ENCODE measurements at places on chromosomes 1 and 21.

DNA sequence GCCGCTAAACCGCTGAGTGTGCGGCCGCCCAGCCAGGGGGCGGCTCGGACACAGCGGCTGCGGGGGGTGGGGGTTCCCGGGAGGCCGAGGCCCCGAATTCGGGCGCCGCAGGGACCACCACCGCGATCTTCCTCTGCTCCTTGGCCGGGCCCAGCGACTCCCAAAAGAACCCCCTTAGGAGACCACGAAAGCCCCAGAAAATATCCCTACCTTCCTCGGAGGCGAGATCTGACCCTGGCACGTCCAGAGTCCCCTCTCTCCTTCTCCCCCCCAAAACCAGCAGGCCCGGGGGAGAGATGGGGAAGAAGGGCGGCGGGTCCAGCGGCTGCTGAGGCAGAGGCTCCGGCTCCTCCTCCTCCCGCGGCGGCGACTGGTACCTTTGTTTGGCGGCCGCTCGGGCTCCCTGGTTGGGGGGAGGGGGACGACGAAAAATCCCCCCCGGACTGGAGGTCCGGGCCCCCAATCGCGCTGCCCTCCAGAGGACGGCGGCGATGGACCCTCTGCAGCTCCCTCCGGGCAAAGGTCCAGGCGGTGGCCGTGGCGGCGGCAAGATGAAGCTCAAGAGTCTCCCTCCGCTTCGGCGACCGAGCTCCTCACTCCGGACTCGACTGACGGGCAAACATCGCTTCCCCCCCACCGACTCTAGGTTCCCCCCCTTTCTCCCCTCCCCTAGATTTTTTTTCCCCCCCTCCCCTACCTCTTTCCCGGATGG is at the start of gene ARID4B:
Gene ARID4B (minus strand): TSS at position 621 of the 712 bp plus-strand sequence. CDS start 1,260 bp downstream, outside the sequence.
- no peak for DNase-seq

- no peak for DNase-seq
These were observed 88.5 kb downstream of the UBE2U start for GRCh38 chr1:64291931-64292330.

DNA sequence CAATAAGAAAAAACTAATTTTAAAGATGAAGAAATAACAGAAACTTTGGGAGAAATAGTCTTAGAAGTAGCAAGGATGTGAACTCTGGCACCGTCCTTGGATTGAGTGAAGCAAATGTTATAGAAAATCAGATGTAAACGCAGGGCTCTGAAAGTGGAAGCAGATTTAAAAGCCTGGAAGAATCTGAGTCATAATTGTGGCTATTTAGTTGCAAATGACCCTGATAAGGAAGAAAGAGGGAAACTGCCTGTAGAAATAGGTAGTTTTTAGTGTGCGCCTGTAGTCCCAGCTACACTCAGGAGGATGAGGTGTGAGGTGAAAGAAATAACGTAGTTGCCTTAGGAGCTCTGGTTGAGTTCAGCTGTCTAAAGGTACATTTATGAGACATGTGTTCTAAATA is 101.0 kb downstream of the NGF start:
- no peak for DNase-seq

- no peak for DNase-seq
These were observed 6.2 kb downstream of the ADAMTSL4 start for GRCh38 chr1:150555198-150555970.

- no peak for DNase-seq
These were observed 229.7 kb upstream of the FMN2 start for GRCh38 chr1:239861985-239862384.

DNA sequence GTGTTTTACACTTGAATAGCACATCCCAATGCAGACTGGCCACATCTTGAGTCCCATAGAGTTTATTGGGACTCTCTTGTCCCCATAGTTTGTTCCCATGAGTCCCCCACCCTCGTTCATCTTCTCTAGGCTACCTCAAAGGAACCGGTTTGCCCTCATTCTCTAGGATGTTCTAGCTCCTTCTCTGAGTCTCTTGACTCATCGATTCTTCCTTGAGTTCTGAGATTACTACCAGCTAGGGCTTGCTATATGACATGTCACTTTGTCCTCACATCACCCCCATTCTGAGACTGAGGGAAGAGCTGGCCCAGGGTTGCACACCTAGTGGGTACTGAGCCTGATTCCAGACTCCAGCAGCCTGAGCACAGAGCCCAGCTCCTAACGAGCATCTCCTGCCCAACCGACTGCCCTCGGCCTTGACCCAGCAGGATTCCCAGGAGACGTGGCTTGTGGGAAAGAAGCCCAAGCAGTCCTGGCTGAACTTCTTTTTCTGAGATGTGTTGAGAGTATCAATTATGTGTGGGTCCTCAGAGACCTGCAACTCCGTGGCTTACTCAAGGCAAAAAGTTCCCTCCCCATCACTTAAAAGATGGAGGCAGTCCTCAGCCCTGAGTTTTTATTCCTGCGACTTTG is 42.0 kb downstream of the TMEM51 start:
- no peak for DNase-seq

DNA sequence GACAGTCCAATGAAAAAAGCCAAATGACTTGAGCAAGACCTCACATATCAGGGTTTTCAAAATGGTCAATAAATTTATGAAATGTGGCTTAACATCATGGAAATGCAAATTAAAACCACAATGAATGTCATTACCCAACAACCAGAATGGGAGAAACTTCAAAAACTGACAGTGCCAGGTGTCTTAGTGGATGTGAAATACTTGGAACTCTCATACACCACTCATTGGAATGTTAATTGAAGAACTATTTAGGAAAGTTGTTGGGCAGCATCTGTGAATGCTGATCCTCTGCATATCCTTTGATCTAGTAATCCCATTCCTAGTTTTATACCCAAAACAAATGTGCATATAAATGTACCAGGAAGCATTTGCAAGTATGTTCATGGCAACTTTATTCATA is 19.2 kb upstream of the BACH1 start:
- no peak for DNase-seq

GRCh38 chr1:32703479-32704291 is 1.1 kb upstream of the SYNC start:
- no peak for DNase-seq

DNA sequence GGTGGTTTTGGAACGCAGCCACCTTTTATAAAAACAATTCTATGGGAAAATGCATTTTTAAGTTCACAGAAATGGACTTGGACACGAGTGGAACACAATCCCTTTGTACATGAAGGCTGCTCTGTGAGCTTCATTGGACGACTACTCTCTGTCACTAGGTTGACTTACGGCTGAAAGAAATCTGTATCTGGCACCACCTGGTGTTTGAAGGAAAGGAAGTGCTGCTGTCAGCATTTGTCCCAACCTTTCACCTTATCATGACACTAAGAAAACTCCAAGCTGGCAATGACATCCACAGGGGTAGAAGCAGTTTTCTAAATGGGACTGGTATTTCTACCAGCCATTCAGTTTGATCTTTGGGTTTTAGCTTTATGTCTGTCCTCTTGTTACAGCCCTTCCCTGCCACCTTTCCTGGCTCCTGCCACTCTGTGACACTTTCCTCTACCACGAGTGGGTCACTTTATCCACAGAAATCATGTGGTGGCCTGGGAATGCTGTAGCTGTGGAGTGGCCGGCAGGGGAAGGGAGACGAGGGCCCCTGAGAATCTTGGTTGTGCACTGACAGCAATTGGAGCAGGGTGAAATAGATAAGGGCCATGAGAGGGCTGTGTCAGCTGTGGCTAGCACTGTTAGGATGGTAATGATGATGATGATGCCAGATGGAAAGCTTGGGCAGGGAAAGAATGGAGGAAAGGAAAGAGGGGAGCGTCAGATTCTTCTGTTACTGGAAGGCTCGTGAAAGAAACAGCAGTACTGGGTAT is 85.2 kb downstream of the TBX19 start:
- no peak for DNase-seq

- no peak for DNase-seq
These were observed 7.8 kb upstream of the CDK18 start for GRCh38 chr1:205496661-205497060.

DNA sequence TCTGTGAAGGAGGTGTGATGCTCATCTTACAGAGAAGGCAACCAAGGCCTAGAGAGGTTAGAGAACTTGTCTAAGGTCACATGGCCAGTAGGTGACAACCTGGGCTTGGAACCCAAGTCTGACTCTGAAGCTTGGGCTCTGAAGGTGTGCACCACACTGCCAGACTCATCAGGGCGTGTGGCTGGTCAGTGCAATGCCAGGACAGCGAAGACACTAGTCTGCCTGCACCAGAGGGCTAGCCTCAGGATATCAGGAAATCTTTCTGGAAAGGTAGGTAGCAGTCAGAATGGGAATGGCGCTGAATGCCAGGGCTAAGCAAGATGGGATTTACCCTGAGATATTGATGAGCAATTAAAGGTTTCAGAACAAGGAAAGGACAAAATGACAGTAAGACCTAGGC is 34.9 kb downstream of the ELK4 start:
- DNase-seq: no peak

DNA sequence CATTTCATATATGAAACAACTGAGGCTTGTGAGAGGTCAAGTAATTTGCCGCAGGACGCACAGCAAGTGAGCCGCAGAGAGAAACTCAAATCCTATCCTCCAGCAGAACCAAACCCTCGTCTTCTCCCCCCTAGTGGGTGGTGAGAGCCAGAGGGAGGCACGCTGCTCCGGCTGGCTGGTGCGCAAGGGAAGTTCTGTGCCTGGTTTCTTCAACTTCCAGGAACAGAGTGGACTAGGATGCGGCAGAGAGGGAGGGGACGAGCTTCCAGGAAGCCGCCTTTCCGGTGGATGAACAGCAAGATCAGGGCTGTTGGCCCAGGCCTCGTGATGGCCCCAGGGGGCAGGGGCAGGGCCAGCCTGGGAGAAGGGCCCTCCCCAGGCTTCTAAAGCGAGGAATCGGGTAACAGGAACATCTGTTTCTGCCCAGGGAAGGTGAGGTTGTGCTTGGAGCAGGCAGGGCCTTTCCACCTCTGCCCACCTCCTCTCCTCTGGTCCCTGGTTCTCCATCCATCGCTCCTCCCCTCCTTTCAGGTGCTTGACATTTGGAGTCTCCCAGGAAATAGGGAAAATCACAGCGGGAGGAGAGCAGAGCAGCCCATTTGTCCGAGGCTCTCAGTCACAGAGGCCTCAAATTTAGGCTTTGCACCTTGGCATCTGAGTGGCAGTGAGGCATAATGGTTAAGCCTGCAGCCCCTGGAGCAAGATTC is 16.8 kb upstream of the PDIK1L start:
- DNase-seq: no peak

DNA sequence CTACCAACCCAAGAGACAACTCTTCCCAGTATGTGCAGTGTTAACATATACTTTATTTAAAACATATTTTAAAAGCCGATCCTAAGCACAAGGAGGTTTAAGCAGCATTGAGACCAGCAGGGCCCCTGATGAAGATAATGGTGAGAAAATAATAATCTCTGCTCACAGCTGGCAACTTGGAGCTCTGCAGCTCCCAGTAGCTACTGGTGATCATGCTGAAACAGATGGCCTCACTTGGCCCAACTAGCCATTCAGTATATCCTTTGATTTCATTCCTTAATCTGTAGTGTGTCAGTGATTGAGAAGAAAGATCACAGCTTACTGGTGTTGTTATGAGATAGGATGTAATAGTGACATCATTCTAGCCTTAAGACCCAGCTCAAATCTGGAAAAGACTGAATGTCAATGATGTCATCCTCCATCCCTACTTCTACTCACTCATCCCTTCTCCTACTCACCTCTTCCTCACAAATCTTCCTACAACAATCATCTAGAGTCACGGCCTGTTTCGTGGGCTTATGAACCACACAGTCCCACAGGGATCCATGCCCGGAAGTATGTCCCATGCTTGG is 817.9 kb downstream of the PLA2G4A start:
- DNase-seq: no peak

- no peak for DNase-seq
These were observed 81.0 kb upstream of the KCNK2 start for GRCh38 chr1:215001419-215002021.

GRCh38 chr1:186491336-186491735 is 30.4 kb upstream of the PDC start:
- no peak for DNase-seq

DNA sequence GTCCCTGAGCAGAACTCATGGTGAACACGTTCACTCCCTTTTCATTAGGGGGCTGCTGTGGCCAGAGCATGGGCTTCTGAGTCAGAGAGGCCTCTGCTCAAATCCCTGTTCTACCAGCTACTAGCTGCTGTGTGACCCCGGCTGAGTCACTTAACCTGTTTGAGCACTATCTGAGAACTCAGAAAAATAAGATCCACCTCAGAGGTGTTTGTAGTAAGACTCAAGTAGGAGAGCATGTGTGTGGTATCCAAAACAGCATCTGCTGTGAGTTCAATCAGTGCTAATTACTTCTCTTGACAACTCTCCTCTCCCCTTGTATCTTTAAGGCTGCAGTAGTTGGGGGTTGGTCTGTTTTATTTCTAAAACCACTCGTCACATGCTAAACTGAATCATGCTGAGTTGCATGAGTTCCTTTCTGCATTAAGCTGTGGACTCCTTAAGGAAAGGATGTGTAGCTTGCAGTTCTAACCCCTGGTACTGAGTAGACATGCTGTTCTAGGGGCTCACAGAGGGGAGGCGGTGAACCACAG is 39.7 kb upstream of the JUN start:
- DNase-seq: no peak

- DNase-seq: no peak
These were observed 136.6 kb upstream of the ZNF648 start for GRCh38 chr1:182198006-182198605.

- no peak for DNase-seq
These were observed 67.1 kb downstream of the CENPF start for GRCh38 chr1:214670098-214670497.

DNA sequence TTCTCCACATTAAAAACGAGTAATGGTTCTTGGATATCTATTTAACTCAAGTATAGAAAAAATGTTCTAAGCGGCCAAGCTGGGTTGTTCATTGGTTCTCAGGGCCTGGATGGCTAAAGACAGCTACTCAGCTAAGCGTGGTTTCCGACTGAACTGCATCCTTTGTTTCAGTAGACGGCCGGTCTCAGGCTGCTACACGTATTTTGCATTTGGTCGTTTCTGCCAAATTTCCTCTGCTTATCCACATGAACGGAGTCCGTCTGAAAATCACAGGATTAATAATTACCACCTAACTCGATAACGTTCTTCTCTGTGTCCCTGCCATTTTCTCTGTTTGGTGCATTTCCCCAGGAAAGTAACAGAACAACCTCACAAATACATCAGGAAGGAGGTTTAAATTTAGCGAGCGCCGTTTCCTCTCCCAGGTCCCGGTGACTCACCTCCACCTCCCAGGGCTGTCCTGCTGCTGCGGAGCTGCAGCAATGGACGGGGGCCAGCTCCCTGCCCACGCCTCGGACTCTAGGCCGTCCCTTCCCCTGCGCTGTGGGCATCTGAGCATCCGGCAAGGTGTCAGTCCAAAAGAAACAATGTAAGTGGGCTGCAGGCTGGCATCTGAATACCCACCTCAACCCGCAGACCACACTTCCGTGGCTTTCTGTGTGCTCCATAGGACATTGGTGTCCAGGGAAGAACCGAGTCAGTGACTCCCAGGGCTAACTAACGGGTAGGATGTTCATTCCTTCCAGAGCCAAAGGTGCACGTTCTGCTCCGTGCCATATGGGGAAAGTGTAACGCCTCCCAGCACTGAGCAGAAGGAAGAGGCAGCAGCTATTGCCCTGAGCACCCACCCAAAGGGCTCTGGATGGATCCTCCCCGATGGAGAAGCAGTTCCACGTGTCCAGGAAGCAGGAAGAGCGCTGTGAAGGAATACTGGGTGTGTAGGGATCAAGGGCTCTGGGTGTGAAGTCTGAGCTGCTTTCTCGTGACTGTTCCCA is 4.1 kb upstream of the GABRD start:
- DNase-seq: no peak

Measured in CD4-positive, alpha-beta T cell (primary cell).